NCI-H774 (cell line): ENCODE measurements at places on chromosomes 16 and 17.

- DNase-seq: no peak
These were observed 12.1 kb downstream of the METRNL start for GRCh38 chr17:83091257-83092141.

- DNase-seq: no peak
These were observed 287.3 kb upstream of the AXIN2 start for GRCh38 chr17:65848751-65849150.

- DNase-seq: no peak
These were observed 1.6 kb downstream of the VAT1L start for GRCh38 chr16:77790009-77790372.

GRCh38 chr17:72733619-72734282 is 358.7 kb downstream of the SLC39A11 start:
- DNase-seq: no peak

GRCh38 chr17:34739386-34739785 is 160.0 kb downstream of the TMEM132E start:
- no peak for DNase-seq

DNA sequence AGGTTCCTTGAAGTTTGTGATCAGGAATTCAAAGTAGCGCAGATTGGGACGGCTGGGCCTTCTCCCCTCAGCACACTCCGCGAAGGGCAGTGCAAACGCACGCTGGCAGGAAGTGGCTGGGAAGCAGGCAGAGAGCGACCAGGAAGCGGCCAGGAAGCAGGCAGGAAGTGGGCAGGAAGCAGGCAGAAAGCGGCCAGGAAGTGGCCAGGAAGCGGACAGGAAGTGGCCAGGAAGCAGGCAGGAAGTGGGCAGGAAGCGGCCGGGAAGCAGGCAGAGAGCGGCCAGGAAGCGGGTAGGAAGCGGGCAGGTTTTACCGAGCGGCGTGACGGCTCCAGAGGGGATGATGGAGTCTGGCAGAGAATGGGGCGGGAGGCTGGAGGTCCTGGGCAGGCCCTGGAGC is 3.2 kb downstream of the DPEP1 start:
- no peak for DNase-seq

DNA sequence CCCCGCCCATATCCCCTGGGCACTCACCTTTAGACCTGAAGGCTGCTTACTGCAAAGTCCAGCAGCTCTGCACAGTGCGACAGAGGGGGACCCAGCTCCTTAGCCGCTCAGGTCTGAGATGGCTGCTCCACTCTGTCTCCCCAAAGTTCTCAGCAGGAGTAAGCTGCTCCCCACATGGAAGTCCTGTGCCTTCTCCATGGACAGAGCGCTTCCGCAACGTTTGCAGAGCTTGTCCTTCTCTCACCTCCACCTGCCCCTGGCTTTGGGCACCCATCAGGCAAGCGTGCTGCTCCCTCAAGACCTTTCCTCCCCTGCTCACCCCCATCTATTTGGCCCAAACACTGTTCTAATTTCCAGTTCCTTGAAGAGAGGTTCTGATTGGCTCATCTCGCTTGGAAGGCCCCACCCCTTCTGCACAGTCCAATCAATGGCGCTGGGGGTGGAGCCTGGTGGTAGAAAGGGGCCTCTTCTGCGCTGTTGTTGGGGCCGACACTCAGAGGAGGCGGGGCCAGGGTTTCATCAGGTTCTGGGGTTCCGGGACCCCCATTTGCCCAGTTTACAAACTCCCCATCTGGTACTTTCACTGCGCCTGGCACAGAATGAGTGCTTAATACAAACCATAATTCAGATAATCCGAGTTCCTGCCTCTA is 137.2 kb downstream of the CYLD start:
- DNase-seq: no peak

- no peak for DNase-seq
These were observed 19.0 kb upstream of the NBR1 start for GRCh38 chr17:43151880-43152456.
